Effector memory CD4-positive, alpha-beta T cell (primary cell): ENCODE measurements at places on chromosomes 6 and 20.

DNA sequence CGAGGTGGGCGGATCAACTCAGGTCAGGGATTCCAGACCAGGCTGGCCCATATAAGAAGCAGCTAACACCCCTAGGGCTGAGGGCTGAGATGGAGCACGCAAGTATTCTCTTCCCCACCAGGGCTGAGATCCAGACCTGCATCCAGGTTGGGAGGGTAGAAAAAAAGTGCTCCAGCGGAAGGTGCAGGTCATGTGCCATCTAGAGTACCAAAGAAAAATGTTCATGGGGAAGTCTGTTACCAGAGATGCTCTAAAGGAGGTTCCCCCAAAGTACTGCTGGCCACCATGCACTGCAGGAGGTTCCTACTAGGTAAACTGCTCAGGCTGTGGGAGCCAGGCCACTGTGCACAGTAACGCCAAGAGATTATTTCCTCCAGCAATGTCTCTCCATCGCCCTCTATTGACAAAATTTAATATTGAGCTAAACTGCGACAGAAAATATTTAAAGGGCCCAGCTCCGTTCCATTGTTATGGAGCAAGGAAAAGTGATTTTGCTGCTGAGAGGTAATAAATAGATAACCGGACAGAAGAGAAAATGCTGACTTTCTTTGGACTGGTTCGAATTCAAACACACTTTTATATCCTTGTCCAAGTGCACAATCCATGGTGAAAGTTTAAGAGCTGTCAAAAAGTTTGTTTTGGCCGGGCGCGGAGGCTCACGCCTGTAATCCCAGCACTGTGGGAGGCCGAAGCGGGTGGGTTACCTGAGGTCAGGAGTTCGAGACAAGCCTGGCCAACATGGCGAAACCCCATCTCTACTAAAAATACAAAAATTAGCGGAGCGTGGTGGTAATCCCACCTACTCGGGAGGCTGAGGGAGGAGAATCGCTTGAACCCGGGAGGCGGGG lies 159.9 kb downstream of the OR2B2 start:
- peak; percentile 26 for DNase-seq

DNA sequence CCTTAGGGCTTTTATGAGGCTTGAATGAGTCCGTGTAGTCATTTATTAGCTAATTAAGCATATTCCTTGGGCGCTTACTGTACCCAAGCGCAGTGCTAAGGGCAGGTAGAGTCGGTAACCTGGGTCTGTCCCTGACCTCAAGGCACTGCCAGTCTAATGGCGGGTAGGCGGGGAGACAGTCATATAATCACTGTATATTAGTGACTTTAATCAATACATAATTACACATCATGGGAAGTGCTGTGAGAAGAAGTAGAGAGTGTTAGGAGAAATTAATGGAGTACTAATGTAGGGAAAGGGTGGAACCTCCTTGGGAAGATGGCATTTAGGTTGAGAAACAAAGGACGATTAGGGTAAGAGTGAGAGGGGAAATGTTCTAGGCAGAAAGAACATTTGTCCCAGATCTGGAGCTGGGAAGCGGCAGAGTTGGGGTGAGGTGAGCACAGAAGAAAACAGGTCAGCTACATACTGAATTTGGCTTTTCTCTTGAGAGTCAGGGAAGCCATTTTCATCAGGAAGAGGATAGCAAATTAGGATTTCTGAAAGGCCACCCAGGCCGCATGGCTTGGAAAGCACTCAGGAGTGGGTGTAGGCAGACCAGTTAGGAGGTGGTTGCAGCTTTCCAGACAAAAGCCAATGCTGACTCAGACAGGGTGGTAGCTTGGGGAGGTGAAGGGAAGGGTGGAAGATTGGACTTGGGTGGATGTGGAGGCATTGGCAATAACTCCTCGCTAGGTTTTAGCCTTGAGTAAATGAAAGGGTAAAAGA lies 954 bp upstream of the BLCAP start:
- no peak for DNase-seq

GRCh38 chr20:25148181-25148981 lies 47.1 kb upstream of the ENTPD6 start:
- peak; percentile 35 for DNase-seq

DNA sequence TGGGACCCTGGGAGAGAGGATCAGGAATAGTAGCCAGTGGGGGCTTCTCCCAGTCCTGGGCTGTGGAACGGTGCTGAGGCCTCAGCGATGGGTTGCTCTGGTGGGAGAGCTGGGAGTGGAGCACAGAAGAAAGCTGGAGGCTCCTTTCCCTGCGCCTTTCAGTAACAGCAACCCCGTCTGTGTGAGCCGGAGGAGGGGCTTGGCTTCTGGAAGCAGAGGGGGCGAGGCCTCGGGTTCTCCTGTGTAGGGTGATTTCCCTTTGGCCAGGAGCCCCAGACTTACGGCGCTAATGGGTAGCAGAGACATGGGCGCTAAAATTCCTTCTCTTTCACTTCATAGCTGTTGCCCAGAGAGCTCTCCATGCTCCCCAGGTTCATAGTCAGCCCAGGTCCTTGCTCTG lies 55.0 kb downstream of the DAAM2 start:
- no peak for DNase-seq

- no peak for DNase-seq
These were observed 144.3 kb upstream of the PRDM1 start for GRCh38 chr6:105941621-105942412.

DNA sequence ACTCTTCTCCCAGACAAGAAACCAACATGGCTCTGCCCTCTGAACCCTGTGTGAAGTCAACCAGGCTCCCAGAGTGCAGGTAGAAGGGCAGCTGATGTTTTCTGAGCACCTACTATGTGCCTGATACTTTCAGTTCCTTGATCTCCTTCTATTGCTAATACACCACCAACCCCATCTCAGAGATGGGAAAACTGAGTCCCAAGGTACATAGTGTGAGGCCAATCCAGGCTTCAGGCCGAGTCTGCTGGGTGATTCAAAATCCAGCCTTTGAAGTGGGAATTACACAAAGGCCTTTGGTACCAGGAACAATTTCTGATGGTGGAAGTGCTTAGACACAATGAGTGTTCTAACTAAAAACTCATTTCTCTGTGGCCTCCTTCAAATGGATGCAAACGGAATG lies 96.3 kb downstream of the NFATC2 start:
- DNase-seq: no peak

- DNase-seq: no peak
These were observed 67.5 kb upstream of the CEP85L start for GRCh38 chr6:118718903-118719302.

DNA sequence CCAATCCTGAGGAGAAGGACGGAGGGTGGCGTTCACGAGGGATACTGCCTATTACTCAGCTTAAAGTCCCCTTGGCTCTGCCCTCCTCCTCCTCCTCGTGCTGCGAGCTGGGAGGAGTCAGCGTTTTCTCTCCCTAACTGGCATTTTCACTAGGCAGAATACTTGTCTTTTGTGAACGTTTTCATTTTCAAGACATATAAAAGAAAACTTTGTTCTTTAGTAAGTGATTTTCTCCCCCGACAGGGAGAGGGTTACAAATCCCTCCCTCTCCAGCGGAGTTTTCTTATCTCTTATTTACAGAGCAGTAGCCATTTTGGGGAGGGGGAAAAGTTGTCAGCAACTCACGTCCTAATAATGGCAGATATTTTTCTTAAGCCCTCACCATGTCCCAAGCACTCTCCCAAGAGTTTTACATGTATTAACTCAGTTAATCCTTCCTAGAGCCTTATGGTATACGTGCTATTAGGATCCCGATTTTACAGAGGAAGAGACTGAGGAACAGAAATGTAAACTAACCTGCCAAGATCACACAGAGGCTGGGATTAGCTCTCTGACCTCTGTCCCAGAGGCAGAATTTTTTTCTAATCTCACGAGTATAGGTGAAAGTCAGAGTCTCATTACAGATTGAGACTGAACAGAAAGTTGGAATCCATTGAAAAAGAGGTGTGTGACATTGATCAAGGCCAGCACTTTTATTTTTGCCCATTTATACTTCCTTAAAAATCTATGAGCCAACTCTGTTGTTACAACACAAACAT lies 30.0 kb upstream of the ZNF217 start:
- no peak for DNase-seq
